ENCODE measurements at places on chromosomes 3 and 15. TPM values are rescaled to one million over a fixed set of nuclear protein-coding genes. Genes with fewer than 3 reads are reported as not detected.

GRCh38 chr3:126422571-126423091 lies 27.9 kb downstream of the CFAP100 start:
- H3K4me3 ChIP-seq: no peak overlapping the region
- no peaks in the 10 kb centered on the region for H3K27me3 ChIP-seq
- DNase-seq: no peak
- H3K36me3 ChIP-seq: no peaks in the 10 kb centered on the region
- H3K4me1 ChIP-seq: no peaks in the 10 kb centered on the region

DNA sequence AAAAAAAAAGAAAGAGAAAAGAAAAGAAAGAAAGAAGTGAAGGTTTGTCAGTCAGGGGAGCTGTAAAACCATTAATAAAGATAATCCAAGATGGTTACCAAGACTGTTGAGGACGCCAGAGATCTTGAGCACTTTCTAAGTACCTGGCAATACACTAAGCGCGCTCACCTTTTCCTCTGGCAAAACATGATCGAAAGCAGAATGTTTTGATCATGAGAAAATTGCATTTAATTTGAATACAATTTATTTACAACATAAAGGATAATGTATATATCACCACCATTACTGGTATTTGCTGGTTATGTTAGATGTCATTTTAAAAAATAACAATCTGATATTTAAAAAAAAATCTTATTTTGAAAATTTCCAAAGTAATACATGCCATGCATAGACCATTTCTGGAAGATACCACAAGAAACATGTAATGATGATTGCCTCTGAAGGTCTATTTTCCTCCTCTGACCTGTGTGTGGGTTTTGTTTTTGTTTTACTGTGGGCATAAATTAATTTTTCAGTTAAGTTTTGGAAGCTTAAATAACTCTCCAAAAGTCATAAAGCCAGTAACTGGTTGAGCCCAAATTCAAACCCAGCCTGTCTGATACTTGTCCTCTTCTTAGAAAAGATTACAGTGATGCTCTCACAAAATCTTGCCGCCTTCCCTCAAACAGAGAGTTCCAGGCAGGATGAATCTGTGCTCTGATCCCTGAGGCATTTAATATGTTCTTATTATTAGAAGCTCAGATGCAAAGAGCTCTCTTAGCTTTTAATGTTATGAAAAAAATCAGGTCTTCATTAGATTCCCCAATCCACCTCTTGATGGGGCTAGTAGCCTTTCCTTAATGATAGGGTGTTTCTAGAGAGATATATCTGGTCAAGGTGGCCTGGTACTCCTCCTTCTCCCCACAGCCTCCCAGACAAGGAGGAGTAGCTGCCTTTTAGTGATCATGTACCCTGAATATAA lies 2.0 kb downstream of the B2M start:
- H3K4me3 ChIP-seq: peak overlapping the region; percentile 99
- no peak for DNase-seq
- H3K27ac ChIP-seq: peak overlapping the region; percentile 99
- H3K36me3 ChIP-seq: peaks cover 27% of the 10 kb centered on the region
- H3K27me3 ChIP-seq: no peaks in the 10 kb centered on the region

- H3K4me1 ChIP-seq: no peaks in the 10 kb centered on the region
- no peaks in the 10 kb centered on the region for H3K36me3 ChIP-seq
These were observed 186.5 kb upstream of the GAP43 start for GRCh38 chr3:115436767-115437301.

The FURIN gene
- total RNA-seq: 89.7 TPM

The PTH1R gene
- total RNA-seq: 5.6 TPM

GRCh38 chr15:38538328-38539007 lies 26.1 kb downstream of the RASGRP1 start:
- no peak overlapping the region for H3K4me3 ChIP-seq
- no peaks in the 10 kb centered on the region for H3K36me3 ChIP-seq
- H3K4me1 ChIP-seq: peaks cover 12% of the 10 kb centered on the region
- no peak overlapping the region for H3K27ac ChIP-seq
- no peak for DNase-seq

- no peaks in the 10 kb centered on the region for H3K36me3 ChIP-seq
- H3K27ac ChIP-seq: no peak overlapping the region
- no peaks in the 10 kb centered on the region for H3K4me1 ChIP-seq
- no peak overlapping the region for H3K4me3 ChIP-seq
- no peaks in the 10 kb centered on the region for H3K27me3 ChIP-seq
These were observed 7.3 kb downstream of the GRIP2 start for GRCh38 chr3:14532691-14533456.

All from thoracic aorta (tissue), 2 donors.